ENCODE measurements at places on chromosomes 11 and 22.

GRCh38 chr11:11020747-11021149 lies 162.9 kb upstream of the ZBED5 start:
- DNase-seq, result no peak

DNA sequence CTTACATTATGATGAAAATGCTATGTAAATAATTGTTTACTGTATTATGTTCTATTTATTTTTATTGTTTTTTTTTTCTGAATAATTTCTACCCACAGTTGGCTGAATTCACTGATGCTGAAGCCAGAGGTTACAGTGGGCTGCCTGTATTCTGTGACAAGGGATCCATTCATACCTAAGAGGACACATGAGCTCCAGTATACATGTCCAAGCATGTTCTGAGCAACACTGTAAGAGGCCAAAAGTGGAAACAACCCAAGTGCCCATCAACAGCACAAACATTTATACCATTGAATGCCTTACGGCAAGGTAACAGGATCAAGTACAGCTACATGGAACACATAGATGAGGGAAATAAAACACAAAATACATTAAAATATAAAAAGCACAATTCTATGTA lies 1.4 kb upstream of the SRSF8 start:
- no peak for DNase-seq

GRCh38 chr11:124109377-124109776 lies 5.9 kb upstream of the VWA5A start:
- DNase-seq, result no peak

DNA sequence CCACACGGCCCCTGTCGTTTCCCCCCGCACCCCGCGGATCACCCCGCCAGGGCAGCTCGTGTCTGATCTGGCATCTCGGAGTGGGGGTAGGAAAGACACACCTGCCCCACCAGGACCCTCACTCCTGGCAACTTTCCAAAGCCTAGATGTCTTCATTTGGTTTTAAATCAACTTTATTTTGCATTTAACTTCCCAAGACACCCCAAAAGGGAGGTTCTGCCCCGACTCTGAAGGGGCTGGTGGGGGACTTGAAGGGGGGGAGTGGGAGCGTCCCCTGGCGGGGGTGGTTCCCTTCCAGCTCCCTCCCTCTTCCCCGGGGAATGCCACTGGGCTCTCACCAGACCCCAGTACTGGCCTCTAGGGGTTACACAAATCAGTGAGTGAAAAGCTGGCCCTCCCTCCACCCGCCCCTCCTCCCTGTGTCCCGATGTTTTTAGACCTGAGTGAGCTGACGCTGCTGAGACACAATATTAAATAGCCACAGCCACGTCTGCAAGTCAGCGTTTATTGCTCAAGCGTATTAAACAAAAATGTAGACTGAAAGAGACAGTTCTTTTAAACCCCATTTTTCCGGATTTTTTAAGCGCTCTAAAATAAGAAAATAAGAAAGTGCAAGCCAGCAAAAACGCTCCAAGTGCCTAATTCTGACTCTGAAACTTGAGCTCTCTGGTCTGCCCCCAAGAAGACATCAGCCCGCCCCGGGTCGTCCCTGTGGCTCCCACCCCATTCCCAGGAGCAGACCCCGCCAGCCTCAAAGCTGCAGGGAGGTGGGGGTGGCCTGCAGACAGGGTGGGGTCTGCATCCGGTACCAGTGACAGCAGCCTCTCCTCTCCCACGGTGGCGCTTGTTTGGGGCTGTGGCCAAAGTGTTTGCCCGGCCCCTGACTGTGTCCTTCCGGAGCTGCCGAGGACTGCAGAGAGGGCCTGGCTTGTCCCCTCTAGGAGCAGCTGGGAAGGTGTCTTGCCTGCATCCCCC lies 1.1 kb upstream of the TTLL8 start:
- DNase-seq, result peak; percentile 6

DNA sequence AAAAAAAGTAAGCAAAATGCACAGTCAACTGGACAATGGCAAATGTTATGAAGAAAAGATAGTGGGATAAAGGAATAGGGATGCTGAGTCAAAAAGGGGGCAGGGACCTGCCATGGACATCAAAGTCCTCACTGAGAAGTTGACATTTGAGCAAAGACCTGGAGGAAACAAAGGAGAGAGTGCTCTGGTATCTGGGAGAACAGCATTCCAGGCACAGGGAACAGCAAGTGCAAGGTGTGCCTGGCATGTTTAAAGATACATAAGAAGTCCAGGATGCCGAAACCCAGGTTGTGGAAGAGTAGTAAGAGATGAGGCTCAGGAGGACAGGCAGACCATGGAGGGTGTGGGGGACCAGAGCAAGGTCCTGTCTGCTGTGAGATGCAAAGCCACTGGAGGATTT lies 123.3 kb downstream of the RRAS2 start:
- no peak for DNase-seq
